RKO (cell line): ENCODE measurements at places on chromosomes 3 and 15.
A peak's percentile ranks its signal among the peaks of the same experiment; 100 is the strongest.

DNA sequence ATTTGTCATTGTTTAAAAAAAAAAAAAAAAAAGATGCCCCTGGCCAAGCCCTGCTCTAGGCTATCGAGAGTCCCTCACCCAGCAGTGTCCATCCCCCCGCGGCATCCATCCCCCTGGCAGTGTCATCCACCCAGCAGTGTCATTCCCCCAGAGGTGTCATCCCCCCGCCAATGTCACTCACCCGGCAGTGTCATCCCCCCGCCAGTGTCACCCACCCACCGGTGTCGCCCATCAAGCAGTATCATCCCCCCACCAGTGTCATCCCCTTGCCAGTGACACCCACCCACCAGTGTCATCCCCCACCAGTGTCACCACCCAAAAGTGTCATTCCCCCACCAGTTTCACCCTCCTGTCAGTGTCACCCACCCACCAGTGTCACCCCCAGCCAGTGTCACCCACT is 99.3 kb upstream of the PRR20G start:
- no peak for DNase-seq

- no peak for DNase-seq
Observed at GRCh38 chr3:177430653-177431052, 233.4 kb upstream of the TBL1XR1 start.

GRCh38 chr3:25380222-25380739 is 47.8 kb upstream of the RARB start:
- DNase-seq = no peak

- DNase-seq = no peak
Observed at GRCh38 chr3:80612366-80612765, 844.6 kb upstream of the ROBO1 start.

- DNase-seq = no peak
Observed at GRCh38 chr15:68587769-68588385, 9.1 kb downstream of the CORO2B start.

- DNase-seq = no peak
Observed at GRCh38 chr3:186151077-186151971, 42.4 kb upstream of the ETV5 start.

GRCh38 chr3:12054245-12054644 is 50.1 kb downstream of the SYN2 start:
- peak; percentile 39 for DNase-seq

GRCh38 chr15:38733331-38733730 is 168.7 kb upstream of the RASGRP1 start:
- DNase-seq = no peak

GRCh38 chr3:186277268-186277909 is 84.6 kb downstream of the DGKG start:
- peak; percentile 37 for DNase-seq

DNA sequence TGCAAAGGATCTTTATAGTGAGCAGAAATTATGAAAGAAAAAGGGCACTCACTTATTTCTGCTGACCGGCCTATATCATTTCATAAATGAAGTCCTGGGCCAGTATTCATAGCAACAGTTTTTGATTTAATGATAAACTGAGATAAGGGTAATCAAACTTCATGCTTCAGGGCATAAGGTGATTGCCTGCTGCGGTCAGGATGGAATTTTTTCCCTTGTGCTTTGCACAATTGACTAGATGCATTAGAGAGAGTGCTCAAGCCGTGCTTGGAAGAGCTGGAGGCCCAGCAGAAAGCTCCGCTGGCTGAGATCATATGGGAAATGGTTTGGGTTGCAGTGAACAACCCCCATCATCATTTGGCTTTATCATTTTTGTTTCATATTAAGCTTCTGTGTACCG is 10.4 kb downstream of the SEMA6D start:
- no peak for DNase-seq

DNA sequence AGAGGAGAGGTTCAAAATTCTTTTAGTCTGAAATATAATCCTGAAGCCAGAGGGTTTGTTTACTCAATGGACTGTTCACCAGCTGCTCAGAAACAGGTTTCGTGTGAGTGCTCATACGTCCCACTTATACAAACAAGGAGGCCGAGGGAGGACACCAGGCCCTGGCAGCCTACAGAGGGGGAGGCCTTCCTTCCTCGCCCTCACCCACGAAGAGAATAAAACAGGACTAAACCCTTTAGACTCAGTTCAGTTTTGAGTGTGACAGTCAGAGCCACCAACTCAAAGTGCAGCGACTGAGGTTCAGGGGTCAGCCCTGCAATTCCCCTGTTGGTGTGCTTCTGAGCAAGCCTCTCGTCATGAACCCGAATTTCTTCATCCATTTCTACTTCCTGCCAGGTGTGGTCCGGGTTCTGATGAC is 17.3 kb downstream of the FAM174B start:
- no peak for DNase-seq
